ENCODE measurements at places on chromosomes 2 and 18.

DNA sequence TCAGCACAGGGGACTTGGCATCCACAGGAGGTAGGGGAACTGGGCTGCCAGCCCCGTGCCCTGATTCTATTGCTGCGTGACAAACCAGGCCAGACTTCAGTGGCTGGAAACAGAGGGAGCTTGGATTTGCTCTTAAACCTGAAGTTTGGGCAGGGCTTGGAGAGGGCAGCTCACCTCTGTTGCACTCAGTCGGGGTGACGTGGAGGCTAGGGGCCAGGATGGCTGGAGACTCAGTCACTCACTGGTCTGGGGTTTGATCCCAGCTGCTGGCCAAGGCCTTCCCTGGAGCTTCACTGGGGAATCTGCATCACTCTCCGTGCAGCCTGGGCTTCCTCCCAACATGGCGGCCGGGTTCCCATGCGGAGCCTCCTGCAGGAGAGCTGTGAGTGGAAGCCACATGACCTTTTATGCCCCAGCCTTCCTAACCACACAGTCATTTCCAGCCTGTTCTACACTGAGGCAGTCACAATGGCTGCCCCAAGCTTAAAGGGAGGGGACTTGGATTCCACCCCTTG is 175.2 kb upstream of the HDAC4 start:
- no peak for DNase-seq

DNA sequence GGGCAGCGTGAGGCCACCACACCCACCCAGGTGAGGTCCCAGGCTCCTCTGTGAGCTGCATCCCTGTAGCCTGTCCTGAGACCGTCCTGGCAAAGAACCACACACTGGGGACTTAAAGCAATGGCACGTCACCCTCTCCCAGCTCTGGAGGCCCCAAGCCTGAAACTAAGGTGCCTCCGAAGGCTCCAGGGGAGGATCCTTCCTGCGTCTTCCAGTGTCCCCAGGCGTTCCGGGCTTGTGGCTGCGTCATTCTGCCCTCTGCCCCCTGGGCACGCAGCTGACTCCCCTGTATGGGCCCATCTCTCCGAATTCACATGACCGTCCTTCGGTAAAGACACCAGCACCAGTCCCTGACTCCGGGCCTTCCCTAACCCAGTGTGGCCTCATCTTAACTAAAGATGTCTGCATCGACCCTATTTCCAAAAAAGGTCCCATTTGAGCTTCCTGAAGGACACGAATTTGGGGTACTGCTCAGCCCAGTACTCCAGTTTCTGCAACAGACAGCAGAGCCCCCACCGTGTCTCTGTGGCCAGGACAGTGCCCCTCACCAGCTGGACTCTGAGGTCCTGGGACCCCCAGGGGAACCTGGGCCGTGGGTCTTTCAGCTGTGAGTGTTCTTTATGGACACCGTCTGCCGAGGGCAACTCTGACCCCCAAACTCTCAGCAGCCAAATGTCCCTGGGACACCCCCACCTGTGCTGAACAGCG is 75.2 kb upstream of the CTDP1 start:
- no peak for DNase-seq

GRCh38 chr2:23297112-23297511 is 87.9 kb upstream of the KLHL29 start:
- DNase-seq: no peak

- no peak for DNase-seq
Measured at GRCh38 chr18:76941284-76941683, 118.9 kb downstream of the ZNF236 start.

DNA sequence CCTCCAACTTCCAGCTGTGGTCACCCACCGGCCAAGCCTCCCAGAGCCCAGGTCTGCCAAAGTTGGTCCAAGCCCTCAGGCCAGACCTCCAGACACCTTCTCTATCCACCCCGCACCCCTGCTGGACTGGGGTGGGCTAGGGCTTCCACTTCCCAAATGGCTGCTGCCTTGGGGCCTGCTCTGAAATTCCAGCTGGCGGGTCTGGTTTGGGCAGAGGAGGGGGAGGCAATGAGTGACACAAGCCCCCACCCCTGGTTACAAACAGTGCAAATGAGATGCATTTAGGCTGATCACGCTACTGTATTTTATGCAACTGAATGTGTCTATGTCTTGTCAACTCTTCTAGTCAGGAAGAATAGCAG is 14.6 kb downstream of the POU3F3 start:
- DNase-seq: no peak

DNA sequence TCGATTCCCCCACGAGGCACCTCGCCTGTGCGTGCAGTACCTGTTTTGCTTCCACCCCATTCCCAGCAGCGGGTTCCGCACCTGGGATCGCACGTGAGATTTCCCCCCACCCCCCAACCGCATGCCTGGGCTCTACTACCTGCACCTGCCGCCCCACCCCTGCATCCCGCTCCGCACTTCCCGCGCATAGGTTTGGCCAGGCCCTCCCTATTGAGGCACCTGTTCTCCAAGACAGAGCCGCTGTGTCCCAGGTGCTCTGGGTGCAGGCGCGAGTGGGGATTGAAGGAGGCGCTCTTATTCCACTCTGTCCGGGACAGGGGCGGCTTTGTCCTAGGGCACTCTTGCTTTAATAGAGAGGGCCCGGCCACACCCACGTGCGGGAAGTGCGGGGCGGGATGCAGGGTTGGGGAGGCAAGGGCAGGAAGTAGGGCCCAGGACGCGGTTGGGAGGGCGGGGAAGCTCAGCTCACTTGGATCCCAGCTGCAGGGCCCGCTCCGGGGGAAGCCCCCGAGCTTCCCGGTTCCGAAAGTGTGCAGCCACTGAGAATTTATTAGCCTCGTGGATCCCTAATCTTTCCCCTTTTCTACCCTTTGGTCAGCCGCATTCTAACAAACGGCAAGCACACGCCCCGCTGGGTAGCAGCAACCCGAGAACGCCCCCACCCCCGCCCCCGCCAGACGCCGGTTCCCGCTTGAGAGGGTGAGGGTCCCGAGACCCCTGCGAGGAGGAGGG is 670 bp upstream of the MOCOS start:
- DNase-seq: peak; percentile 31

GRCh38 chr18:23203891-23204432 is 68.7 kb downstream of the CABLES1 start:
- no peak for DNase-seq

DNA sequence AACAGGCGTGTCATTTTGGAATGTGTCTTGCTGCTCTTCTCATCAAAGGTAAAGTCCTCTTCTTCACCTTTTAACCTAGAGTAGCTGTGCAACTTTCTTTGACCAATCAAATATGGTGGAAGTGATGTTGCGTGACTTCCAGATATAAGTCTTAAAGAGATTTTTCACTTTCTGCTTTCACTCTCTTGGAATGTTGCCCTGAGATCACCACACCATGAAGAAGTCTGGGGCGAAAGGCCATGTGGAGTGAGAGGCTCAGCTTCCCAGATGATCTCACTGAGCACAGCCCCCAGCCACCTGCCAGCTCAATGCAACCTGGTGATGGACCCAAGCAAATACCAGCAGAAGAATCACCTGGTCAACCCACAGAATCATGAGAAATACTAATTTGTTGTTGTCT is 7.1 kb upstream of the GALNT3 start:
- no peak for DNase-seq

GRCh38 chr2:217004656-217005055 is 144.8 kb upstream of the TNP1 start:
- no peak for DNase-seq

- peak; percentile 88 for DNase-seq
Measured at GRCh38 chr2:71458413-71459083, 5.2 kb downstream of the DYSF start.

GRCh38 chr2:181675254-181675653 is 5.1 kb downstream of the NEUROD1 start:
- peak; percentile 18 for DNase-seq

GRCh38 chr18:74604361-74604760 is 6.7 kb downstream of the ZNF407 start:
- no peak for DNase-seq

DNA sequence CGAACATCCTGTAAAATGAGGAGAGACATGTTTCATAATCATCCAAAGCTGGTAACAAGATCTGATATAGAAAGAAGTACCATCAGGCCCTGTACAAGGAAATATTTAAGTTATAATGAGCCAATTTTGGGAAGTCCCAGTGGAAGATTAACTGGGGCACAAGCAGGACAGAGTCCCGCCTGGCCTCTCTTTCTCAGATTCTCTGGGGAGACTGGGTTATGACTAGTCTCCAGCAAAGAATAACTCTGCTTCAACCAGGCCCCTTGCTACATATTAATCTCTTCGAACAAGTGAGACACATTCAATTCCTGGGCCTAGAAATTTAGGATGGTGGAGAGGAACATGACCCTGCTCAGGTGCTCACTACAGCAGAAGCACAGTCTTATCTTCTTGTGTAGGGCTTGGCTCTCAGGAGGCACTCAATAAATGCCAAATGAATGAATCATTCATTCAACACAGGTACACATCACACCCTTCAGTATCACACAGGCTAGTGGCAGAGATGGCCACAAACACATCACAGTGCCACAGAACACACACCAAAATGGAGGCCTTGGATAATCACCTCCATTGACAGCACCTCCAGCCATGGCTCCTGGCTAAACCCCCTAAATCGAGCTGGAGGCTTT is 46.4 kb upstream of the RNF152 start:
- DNase-seq: no peak

DNA sequence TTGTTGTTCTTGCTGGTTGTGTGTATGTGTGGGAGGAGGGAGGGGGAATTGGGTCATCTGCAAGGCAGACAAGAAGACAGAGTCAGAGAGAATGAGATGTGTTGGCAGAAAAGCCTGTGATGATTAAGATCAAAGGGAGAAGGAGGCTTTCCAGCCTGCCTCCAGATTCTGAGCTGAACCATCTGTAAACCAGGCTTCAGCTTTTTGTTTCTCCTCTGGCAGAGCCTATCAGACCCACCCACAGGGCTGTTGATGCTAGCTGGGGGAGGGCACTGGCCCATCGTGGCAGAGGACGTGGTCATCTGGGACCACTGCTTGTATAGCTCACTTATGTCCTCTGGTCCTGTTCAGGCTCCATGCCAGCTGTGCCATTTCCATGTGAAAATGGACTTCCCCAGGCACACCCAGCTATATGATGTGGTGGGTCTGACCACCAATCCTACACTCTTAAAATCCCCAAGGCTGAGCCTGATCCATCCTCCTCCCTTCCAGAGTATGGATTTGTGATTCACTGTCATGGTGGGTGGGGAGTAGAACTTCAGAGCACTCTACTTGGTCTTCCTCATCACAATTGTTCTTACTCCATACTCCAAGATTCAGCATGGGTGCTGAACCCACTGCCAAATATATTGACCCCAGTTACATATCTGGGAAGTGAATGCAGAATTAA is 27.8 kb upstream of the COL6A3 start:
- peak; percentile 50 for DNase-seq

DNA sequence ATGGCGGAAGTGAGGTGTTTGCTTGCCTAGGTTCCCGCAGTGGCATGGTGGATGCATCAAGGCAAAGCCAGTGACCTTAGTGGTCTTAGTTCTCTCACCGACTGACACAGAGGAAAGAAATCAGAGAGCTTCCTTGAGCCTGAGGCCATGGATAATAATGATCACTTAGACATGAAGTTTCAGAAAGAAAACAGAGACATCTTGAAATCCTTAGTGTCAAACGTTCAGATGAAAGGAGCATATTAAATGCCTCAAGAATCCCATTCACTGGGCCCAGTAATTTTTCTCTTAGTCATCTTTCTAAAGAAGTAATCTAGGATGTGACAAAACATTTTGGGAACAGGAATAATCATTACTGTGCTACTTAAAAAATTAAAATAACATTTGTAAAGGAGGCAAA is 35.2 kb downstream of the COPS8 start:
- DNase-seq: no peak
